ENCODE measurements at places on chromosomes 16 and 17.

DNA sequence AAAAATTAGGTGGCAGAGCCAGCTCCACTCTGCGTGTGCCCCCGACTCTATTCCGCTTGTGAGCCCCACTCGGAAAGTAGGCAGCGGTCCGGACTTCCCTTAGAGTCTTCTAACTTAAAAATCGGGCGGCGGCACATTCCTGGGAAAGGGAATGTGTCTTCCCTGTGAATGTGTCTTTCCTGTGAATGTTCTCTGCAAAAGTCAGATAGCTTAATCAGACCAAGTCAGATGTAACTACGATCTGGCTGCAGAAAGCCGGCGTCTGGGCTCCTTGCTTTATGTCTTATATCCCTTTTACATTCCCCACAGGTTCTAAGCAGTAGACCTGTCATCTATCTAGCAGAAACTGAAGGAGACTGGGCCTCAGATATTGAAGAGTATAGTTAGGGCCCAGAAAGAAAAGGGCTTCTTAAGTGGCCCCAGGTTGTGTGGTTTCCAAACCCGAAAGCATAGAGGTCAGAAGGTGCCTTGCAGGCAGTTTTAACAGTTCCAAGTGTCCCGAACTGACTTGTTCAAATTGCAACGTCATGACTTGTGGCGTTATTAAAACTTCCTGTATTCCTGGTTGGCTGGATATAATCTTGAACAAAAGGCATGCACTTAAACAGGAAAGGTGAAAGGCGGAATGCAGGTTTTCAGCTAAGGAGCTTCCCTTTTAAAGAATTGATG, 601 bp downstream of the PHKB start:
- peak; percentile 69 for DNase-seq

GRCh38 chr16:27747946-27748345, 198.0 kb downstream of the KATNIP start:
- no peak for DNase-seq

DNA sequence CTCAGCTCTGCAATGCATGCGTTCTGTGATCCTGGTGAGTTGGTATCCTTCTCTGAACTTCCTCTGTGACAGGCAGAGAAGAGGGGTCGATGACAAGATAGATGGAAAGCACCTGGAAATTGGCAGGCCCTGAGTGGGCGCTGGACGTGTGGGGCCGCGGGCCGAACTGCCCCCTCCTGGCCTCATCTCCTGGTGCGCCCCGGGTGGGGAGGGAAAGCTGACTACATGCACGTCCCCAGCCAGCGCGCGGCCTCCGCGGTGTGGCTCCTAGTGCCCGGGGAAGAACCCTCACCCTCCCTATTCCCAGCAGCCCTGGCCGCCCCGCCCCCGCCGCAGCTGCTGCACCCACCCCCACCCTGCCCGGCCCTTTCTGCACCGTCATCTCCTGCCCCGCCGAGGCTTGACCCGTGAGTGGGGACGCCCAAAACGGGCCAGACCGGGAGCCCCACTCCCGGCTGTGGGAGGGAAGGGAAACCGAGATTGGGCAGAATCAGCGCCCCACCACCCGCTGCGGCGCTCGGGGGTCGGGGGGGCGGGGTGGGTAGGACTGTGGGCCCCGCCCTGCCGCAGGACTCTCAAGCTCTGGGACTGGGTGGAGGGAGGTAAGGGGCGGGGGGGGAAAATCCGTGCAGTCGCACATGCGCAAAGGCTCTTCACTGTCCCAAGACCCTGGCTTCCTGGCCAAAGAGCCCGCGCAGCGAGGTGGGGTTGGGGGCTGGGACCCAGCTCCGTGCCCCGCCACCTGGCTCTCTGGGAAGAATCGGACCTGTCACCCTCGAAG, at the start of gene NOL3:
Gene NOL3 (plus strand): TSS at position 371 of the 781 bp plus-strand sequence.
- no peak for DNase-seq

GRCh38 chr17:47801176-47801765, 20.3 kb downstream of the OSBPL7 start:
- DNase-seq, result no peak

DNA sequence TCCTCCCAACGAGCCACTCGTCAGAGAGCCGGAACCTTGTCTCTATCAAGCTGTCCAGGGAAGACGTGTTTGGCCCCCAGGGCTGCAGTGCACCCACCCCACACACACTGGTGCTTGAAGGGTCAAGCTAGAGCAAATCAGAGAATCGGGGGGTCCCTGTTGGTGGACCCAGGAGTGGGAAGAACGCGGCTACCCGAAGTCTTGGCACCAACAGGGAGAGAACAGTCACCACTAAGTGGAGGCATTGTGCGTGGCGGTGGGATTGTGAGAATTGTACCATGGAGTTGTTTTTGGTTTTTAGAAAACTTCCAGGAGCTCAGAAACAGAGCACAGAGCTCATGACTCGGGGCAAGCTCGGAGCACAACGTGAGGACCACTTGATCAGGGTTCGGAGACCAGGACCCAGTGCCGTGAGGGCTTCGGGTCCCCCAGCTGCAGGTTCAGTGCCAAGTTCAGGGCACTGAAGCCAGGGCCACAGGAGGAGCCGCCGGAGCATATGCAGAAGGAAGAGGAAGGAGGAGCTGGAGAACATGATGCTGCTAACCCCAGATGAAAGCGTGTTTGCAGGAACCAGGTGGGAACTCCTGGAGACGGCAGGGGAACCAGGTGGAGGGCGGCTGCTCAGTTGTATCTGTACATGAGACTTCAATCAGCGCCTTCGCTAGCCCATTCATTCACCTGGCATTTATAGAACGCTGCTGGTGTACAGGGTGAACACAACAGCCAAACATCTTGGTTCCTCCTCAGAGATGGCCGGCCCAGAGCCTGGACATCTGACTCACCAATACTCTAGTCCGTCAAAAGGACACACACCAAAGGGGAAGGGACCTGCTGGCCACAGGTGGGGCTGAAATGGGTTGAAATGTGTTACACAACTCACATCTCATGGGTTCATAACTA, 42.8 kb downstream of the METRNL start:
- peak; percentile 20 for DNase-seq

DNA sequence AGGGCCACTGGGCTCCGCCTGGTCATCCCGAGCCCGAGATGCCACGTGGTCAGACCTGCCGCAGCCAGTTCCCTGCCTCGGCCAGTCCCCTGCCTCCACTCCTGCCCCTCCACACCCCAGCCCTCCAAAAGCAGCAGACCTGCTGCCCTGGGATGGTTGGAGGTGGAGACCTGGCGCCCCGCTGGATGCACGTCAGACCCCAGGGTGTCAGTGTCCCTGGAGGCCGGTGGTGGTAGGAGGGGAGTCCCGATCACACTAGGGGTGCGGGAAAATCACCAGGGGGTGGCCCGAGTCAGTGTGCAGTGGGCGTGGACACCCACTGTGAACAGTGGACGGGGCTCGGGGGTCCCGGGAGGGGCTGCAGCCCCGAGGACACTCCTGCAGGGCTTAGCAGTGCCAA, 26.9 kb downstream of the TPSG1 start:
- no peak for DNase-seq

GRCh38 chr17:80591788-80592187, 47.1 kb downstream of the RPTOR start:
- no peak for DNase-seq

- no peak for DNase-seq
Measured at GRCh38 chr17:62076864-62077788, 12.0 kb upstream of the MED13 start.

- no peak for DNase-seq
Measured at GRCh38 chr16:23131436-23131835, 17.8 kb downstream of the USP31 start.

DNA sequence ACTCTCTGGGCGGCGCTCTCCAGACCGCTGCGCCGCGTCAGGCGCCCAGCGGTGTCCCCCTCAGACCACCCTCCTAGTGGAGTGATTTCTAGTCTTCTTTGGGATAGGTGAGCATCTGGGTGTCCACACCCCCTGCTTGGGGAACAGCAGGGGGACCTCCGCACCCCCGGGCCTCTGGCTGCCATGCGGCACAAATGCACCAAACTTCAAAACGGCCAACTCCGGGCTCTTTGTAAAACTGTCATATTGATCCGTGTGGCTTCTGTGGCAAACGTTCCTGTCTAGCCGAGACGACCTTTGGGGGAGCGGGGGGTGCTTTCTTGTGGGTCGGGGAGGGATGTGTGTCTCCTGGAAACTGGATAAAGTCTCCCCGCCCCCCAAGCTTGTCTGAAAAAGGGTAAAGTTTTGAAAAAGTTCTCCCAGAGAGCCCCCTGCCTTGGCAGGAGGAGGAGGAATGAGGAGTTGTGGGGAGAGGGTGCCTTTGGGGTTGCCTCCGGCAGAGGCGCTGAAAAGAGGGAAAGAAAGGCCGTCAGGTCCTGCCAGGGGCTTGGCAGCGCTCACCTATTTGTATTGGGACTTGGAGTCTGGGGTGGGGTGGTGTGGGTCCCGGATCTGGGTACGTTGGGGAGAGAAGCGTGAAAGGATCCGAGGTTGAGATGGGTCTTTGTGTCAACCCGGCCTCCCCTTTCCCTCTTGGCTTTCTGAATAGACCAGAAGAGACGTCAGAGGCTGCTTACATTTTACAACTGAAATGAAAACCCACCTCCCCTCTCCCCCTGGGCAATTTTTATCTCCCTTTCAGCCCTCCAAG, 2.2 kb upstream of the CHD3 start:
- no peak for DNase-seq

- DNase-seq, result peak; percentile 7
Measured at GRCh38 chr16:63361032-63361624, 1324.9 kb upstream of the CDH8 start.

GRCh38 chr16:10641953-10642949, 52.5 kb downstream of the TEKT5 start:
- no peak for DNase-seq

DNA sequence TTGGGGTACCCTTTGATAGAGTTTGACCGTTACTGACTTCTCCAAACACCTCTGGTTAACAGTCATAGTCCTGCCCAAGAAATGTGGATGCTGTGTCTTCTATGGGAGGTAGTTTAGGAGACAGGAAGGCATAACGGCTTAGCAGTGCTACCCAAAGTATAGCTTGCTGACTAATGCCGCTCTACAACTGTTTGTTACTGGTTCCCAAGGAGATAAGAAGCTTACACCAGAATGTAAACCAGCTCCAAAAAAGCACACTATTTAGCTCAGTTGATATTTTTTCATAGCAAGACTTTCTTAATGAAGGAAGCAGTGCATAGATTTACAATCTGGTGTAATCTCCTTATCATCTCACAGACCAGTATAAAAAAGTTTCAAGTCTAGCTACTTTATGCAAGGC, 95.7 kb downstream of the HS3ST3B1 start:
- no peak for DNase-seq

- DNase-seq, result no peak
Measured at GRCh38 chr16:51439271-51439670, 288.2 kb upstream of the SALL1 start.

DNA sequence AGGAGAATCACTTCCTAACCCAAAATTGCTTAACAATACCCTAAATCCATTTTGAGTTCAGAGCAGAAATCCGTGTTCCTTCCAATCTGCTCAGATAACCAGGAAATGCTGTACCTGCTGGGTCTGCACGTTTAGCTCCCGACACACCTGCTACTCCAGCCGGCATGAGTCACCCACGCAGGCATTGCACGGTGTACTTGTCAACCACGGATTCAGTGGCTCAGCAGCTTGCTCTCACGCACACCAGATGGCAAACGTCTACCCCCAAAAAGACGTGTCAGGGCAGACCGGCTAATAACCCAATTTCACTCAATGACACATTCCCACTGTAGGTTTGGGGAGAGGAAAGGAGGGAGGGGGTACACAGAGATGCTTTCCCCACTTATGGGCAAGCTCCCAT, 468.1 kb downstream of the SOX9 start:
- DNase-seq, result no peak

All from HL-60 (cell line).